ENCODE measurements at places on chromosomes 3 and 15. TPM values are rescaled to one million over a fixed set of nuclear protein-coding genes. Genes with fewer than 3 reads are reported as not detected.

DNA sequence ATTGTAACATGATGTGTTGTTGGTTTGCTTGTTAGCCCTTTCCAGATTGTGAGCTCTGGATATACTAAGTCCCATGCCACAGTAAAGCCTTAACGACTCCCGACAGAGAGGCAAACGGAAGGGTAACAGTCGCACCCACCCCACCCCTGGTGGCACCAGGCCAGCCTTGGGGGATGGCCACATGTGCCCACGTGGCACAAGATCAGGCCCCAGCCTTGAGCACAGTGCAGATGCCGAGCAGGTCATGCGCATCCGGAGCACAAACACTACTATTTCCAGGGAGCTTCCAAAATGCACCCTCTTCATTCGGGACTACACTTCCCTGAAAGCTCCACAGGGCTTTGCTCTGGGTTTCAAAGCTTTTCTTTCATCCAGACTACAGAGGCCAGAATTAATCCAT is 10.7 kb upstream of the HPS3 start:
- no peak overlapping the region for H3K4me3 ChIP-seq
- H3K4me1 ChIP-seq, result no peaks in the 10 kb centered on the region
- H3K36me3 ChIP-seq, result no peaks in the 10 kb centered on the region
- no peak overlapping the region for H3K27ac ChIP-seq

Gene TBC1D2B
- total RNA-seq, result 114 TPM

Gene CYP8B1
- total RNA-seq, result not detected

GRCh38 chr3:180180795-180181194 is 144.1 kb upstream of the PEX5L start:
- H3K36me3 ChIP-seq, result no peaks in the 10 kb centered on the region
- no peak for DNase-seq
- no peak overlapping the region for H3K27ac ChIP-seq
- no peaks in the 10 kb centered on the region for H3K4me1 ChIP-seq

DNA sequence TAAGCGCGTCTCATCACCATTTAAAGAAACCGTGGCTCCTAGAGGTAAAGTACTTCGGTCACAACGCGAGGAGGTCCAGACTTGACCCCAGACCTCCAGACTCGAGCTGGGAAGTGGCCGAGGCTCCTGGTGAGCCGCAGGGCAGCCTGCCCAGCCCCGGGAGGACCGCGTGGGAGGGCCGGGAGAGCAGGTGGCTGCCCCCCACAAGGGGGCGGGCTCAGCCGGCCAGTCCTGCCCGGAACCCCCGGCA is at the start of gene SLC27A2:
SLC27A2 (plus strand) TSS at position 228 of the 250 bp plus-strand sequence. CDS start 232 bp downstream, outside the sequence.
- no peaks in the 10 kb centered on the region for H3K27me3 ChIP-seq
- H3K4me1 ChIP-seq, result peaks cover 10% of the 10 kb centered on the region
- peak within 1 kb of the TSS; percentile 65 for H3K4me3 ChIP-seq
- no peaks in the 10 kb centered on the region for H3K36me3 ChIP-seq

Gene C3orf22
- total RNA-seq, result not detected

Data from CD4-positive, alpha-beta memory T cell (primary cell).